ENCODE measurements at places on chromosomes 6 and 20.

DNA sequence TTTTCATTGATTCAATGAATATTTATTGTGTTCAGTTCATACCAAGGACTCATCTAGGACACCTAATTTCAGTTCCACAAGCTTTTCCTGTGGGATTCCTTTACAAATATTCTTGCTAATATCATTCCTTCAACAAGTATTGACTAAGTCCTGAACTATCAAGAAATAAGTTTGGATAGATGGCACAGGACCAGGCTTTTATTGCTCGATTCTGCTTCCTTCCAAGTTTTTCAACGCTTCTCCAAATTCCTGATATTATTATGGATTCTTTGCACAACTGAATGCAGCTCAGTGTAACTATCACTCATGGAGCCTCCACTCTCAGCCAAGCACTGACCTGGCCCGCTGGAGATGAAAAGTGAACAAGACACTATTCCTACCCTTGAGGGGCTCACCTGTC, 32.7 kb upstream of the COL21A1 start:
- no peak for DNase-seq

DNA sequence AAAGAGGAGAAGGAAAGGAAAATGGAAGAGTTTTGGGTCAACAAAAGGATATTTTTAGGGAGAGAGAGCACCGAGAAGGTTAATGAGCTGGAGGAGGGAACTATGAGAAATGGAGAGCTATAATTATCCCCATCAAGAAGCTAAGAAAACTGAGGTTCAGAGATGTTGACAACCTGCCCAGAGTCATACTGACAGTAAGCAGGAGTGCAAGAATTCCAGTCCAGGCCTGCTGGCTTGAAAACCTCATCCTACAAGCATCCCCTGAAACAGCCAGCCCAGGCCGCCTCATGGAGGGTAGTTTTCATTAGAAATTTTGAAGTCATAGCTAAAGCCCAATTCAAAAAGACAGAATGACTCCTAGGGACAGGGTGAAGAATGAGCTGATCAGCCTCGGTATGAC, 172.1 kb upstream of the LRFN2 start:
- DNase-seq: no peak

GRCh38 chr6:132391391-132392269, 9.6 kb downstream of the MOXD1 start:
- DNase-seq: no peak

DNA sequence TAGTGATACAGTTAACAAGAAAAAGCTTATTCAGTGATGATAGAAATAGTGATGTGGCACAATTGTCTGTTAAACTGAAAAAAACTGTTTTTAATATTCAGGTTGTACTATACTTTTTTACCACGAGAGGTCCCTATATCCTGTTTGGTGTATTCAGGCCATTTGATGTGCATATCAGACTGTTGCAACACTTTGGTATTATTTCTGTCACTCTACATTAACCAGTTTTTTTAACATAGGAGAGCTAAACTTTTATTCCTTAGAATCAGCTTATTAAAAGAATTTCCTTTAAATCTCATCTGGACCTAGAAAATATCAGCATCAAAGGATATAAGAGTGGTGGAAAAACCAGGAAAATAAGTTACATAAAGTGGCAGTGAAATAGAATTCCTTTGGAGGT, 36.8 kb downstream of the TSPYL4 start:
- DNase-seq: no peak

DNA sequence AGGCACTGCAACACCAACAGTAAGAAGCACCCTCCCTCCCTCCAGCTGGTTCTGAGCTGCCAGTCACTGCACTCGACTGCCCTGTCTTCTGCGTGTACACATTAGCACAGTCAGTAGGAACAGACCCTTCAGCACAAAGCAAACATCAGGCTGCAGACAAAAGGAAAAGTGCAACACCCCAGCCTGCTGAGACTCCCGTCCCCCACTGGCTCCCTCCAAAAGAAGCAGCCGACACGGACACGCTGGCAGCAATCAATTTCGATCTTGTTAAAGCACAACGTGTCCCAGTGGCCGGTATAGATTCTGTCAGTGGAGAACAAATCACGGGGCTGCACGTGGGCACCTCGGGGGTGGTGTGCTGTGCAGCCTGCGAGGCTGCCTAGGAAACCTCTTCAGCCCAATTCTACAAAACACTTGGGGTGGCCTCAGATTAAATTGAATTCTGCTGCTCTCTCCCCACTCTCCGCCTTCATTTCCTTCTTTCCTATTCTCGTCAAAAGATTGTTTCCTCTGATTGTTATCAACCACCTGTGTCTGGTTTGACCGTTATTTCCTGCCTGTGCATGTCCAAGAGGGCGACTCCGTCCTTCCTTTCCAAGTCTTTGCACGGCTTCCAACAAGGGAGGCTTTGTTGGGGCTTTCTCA, 38.7 kb downstream of the TRAF3IP2 start:
- no peak for DNase-seq

DNA sequence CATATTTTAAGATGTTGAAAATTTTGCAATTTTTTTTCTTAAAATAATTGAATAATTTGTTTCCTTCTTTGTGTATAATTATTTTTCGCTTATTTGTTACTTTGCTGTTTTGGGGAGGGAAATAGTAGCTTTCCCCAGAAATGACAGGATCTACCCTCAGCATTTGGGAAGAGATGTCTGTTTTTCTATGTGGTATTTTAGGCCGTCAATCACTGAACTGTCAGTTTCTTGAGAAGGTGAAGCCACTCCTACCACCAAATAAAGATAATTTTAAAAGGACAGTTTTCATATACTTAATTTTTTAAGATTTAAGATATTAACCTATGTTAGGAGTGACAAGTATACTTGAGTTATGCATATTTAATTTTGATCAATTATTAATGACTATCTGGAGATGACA, 31.5 kb downstream of the TSBP1 start:
- no peak for DNase-seq

- DNase-seq: no peak
Observed at GRCh38 chr20:3532089-3532615, 61.3 kb downstream of the ATRN start.

- DNase-seq: no peak
Observed at GRCh38 chr6:161481786-161482516, 208.1 kb upstream of the AGPAT4 start.

- DNase-seq: no peak
Observed at GRCh38 chr20:12391099-12391498, 473.4 kb downstream of the BTBD3 start.

GRCh38 chr20:16520154-16520553, 53.1 kb downstream of the KIF16B start:
- DNase-seq: no peak

DNA sequence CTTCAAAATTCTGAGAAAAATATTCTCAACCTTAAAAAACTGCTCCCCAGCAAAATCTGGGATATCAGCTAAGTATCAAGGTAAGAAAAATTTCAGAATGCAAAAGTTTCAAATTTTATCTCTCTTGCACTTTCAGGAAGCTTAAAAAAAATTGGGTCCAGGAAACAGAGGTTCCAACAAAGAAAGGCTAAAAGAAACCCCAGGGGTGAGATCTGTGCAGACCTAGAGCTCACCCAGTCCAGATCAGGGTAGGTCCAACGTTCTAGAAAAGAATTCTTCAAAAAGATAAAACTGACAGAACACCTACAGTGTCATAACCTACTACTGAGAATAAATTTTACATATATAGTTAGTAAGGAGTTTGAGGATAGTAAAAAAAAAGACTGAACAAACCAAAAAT, 23.5 kb downstream of the ILRUN start:
- DNase-seq: no peak

GRCh38 chr6:144305985-144306384, 20.9 kb downstream of the UTRN start:
- DNase-seq: no peak

GRCh38 chr6:167472148-167472547, 147.3 kb downstream of the TTLL2 start:
- no peak for DNase-seq

- DNase-seq: no peak
Observed at GRCh38 chr6:135379647-135380046, 117.9 kb downstream of the AHI1 start.

DNA sequence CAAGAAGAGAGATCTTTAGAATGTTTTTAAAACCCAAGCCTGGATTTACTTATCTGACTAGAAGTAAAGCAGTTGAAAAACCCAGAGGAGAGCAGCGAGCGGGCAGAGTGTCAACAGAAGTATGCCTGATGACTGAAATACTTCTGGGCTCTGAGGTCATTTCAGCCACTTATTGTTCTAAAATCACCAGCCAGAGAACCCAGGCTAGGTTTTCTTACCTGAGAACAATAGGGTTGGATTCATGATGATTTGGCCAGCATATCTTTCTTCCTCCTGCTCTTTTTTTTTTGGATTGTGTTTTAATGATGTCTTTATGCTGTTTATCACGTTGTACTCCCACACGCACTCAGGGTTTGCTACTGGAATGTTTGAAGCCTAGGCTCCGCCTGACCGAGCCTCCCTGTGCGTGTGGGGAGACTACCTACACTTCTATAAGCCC, 63.0 kb upstream of the KIF25 start:
- DNase-seq: no peak

DNA sequence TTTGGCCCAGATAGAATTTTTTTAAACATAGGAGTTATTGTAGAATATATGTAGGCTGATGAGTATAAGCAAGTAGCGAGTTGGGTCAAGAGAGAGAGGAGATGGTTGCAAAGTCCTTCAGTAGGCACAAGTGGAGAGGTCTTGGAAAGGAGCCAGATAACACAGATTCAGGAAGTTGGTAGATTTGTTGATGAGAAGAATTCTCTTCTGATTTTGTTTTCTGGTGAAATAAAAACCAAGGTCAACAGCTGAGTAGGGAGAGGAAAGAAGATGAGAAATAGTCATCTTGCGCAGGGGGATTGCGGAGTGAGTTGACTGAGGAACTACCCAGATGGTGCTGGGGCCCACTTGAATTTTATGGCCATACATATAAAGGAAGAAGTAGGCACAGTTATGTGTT, 17.4 kb upstream of the CD83 start:
- no peak for DNase-seq

DNA sequence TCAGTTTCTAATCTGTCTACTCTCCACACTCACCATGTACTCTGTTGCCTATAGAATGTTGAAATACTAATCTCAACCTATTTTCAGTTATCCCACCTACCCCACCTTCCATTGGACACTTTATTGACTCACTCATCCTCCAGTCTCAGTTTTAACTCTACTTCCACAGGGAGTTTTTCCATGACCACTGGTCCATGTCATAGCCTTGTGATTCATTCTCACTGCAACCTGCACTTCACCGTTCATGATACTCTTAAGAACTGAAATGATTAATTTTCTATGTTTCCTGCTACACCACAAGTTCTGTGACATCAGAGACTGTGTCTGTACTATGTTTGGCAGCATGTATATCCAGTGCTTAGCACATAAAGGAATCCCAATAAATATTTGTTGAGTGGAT, 122.8 kb upstream of the HSF2 start:
- no peak for DNase-seq

GRCh38 chr6:113888493-113888892, 31.3 kb downstream of the MARCKS start:
- no peak for DNase-seq

DNA sequence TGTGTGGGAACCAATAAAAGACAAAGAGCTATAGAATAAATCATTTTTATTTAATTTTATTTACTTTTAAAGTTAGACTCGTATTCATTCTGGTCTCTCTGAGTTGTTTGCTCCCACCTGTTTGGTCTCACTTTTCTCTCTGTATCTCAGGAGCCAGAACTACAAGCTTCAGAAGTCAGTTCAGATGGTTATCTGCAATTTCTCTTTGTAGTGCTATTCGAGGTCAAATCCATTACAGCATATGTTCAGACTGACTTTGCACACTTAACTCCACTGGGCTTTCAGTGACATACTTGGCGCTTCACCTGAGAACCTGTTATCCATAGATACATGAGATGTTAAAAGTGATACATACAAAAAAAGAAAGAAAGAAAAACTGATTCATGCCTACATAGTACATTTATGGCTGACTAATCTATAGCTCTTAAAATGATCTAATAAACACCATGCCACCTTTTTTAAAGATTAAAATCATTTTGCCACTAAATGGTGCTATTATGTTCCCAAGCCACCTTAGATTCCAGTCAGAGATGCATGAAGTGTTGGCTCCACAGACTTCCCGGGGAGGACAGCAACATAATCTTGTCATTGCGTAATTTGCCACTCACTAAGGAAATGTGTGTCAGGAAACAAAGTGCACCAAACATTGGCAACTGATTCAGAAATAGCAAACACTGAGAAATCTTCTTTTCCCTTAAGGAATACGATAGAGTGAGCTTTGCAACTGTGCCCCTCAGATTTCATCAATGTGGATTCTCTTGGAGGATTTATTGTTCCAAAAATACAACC, 396.7 kb downstream of the HACE1 start:
- DNase-seq: no peak

DNA sequence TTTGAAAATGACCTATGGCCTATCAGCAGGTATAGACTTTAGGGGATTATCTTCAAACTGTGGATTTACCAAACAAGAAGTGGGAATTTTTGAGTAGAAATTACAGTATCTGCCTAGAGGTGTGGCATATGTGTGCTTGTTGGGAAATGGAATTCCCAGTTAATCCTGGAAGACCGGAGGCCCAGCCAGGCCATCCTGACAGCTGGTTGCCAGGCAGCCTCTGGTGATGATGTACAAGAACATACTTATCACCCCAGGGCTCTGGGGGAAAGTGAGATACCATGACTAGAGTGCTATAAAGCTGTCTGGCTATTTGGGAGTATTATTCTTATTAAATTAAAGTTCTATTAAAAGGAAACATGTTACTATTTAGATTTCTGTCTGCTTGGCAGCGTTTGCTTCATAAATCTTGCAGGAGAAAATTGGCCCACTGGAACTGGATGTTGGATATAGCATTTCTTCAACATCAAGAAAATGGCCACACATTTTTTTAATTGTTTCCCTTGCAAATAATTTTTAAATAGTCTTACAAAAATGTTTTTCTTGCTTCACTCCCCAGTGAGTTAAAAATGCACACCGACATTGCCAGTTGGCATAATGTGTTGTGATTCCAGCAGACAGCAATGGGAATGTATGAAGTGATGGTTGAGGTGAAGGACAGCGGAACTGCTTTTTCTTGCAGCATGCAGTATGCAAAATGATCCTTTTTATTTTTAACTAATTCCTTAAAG, 187.8 kb downstream of the MYLK4 start:
- no peak for DNase-seq

DNA sequence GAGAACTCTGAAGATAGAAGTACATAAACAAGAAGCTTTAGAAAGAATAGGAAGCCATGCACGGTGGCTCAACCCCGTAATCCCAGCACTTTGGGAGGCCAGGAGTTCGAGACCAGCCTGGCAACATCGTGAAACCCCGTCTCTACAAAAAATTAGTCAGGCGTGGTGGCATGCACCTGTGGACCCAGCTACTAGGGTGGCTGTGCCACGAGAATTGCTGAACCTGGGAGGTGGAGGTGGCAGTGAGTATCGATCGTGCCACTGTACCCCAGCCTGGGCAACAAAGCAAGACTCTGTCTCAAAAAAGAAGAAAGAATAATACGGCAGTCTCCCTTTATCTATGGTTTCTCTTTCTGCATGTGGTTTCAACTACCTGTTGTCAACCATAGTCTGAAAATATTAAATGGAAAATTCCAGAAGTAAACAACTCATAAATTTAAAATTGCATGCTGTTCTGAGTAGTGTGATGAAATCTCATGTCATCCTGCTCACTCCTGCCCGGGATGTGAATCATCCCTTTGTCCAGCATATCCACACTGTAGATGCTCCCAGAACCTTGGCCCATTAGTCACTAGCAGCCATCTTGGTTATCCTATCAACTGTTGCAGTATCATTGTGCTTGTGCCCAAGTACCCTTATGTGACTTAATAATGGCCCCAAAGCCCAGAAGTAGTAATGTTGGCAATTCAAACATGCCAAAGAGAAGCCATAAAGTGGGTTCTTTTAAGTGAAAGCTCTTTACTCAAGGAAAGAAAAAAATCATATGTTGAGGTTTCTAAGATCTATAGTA, 22.1 kb downstream of the DEK start:
- no peak for DNase-seq
